ENCODE measurements at places on chromosomes 5 and 9. TPM values are rescaled to one million over a fixed set of nuclear protein-coding genes. Genes with fewer than 3 reads are reported as not detected.

- no peaks in the 10 kb centered on the region for H3K27me3 ChIP-seq
- peaks cover 71% of the 10 kb centered on the region for H3K36me3 ChIP-seq
- DNase-seq, result no peak
- H3K27ac ChIP-seq, result no peak overlapping the region
- H3K4me1 ChIP-seq, result no peaks in the 10 kb centered on the region
Measured at GRCh38 chr5:37054391-37054790, 177.8 kb downstream of the NIPBL start.

DNA sequence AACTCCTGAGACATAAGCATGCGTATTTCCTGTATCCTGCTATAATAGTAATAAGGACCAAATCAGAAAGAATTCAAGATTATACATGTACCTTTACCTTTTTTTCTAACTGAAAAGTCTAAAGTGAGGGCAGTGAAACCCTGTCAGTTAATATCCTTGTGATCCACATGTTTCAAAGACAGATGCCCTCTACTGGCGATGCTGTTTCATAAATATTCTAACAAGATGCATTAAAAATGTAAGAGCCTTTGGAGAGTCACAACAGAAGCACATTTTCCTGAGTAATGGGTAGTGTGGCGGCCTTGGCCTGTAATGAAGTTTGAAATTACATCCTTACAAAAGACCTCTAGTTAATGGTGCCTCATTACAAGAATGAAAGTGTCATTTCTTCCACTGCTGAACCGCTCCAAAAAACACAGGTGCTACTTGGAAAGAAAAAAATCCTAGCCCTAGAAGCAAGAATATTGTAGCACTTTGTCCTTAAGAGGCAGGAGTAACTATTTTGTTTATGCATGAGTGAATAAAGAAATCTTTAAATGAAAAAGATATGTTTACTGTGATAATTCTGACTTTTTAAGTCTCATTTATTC lies 232.6 kb downstream of the EPB41L4A start:
- no peak overlapping the region for H3K27ac ChIP-seq
- H3K4me3 ChIP-seq, result no peak overlapping the region
- H3K4me1 ChIP-seq, result no peaks in the 10 kb centered on the region
- H3K27me3 ChIP-seq, result no peaks in the 10 kb centered on the region
- H3K36me3 ChIP-seq, result no peaks in the 10 kb centered on the region
- no peak for DNase-seq

Gene ACOT12
- not detected for total RNA-seq

DNA sequence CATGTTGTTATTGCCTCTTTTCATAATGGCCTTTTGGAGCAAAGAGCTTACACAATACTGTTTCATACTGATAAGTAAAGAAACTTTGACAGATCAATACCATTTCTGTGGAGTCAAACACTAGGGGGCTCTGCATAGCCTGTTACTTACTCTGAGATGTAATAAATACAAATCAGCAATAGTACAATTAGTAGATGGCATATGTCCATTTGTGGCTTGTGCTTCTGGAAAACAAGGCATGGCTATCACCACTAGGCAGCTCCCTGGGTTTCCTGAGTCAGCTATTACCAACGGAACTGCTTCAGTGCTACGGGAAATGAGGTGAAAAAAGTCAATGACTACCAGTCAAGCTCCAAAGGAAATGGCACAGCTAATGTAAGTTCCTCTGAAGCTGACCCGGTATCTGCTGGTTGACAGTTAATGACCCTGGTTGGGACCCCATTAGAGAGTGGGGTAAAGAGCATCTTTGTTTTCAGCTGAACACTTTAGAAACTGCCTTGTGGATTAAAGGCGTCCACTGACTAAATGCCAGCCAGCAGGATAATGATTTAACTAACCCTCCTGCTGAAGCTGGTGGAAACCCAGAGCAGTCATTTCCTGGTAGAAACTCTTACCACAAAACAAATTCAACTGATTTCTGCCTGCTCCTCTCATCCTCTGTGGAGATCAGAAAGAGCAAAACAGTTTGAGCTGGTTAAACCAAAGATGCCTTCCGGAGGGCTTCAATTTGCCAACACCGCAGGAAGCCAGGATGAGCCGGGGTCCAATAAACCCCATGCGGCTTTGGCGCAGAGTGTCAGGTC lies 69.0 kb upstream of the FAM169A start:
- no peaks in the 10 kb centered on the region for H3K4me1 ChIP-seq
- H3K4me3 ChIP-seq, result no peak overlapping the region
- H3K27me3 ChIP-seq, result no peaks in the 10 kb centered on the region

GRCh38 chr9:68443624-68444023 lies 87.2 kb downstream of the PGM5 start:
- no peak overlapping the region for H3K27ac ChIP-seq
- H3K27me3 ChIP-seq, result no peaks in the 10 kb centered on the region

Gene SLC6A3
- not detected for total RNA-seq

GRCh38 chr5:72293495-72294055 lies 26.5 kb downstream of the MRPS27 start:
- H3K4me3 ChIP-seq, result no peak overlapping the region
- no peak overlapping the region for H3K27ac ChIP-seq
- no peaks in the 10 kb centered on the region for H3K27me3 ChIP-seq
- peaks cover 4% of the 10 kb centered on the region for H3K4me1 ChIP-seq

Gene ZNF883
- not detected for total RNA-seq

Gene BAAT
- total RNA-seq, result 0.53 TPM

Gene CCDC187
- under 0.01 TPM for total RNA-seq

- H3K36me3 ChIP-seq, result no peaks in the 10 kb centered on the region
- H3K27ac ChIP-seq, result no peak overlapping the region
- DNase-seq, result no peak
- H3K4me1 ChIP-seq, result no peaks in the 10 kb centered on the region
Measured at GRCh38 chr9:110776221-110776620, 107.6 kb downstream of the MUSK start.

- peak overlapping the region; percentile 95 for H3K27ac ChIP-seq
- no peak for DNase-seq
- H3K27me3 ChIP-seq, result no peaks in the 10 kb centered on the region
- peak overlapping the region; percentile 72 for H3K4me3 ChIP-seq
- H3K4me1 ChIP-seq, result peaks cover 15% of the 10 kb centered on the region
Measured at GRCh38 chr9:98256756-98257155, 1.3 kb upstream of the TBC1D2 start.

DNA sequence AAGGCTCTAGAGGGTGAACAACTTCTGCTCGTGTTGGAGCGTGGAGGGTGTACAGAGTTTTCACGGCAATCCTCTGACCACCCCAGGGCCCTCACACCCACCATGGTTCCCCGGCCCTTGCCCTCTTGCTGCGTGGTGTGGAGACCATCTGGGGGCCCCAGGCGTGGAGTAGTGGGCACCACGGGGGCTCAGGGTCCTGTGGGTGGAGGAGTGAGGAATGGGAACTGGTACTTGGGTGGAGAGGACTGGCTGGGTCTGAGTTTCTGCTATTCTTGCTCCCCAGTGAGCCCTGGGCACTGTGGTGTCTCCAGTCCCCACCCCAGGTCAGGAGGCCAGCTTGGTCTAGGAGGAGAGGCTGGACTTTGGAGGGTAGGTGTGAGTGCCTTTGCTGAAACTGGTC lies 21.9 kb upstream of the TRIM52 start:
- H3K27me3 ChIP-seq, result no peaks in the 10 kb centered on the region
- H3K27ac ChIP-seq, result no peak overlapping the region
- no peaks in the 10 kb centered on the region for H3K36me3 ChIP-seq

Gene HBEGF
- 3.0 TPM for total RNA-seq

GRCh38 chr5:56774957-56775356 lies 40.4 kb upstream of the MAP3K1 start:
- DNase-seq, result no peak
- no peaks in the 10 kb centered on the region for H3K36me3 ChIP-seq
- H3K27me3 ChIP-seq, result no peaks in the 10 kb centered on the region
- no peak overlapping the region for H3K4me3 ChIP-seq
- no peaks in the 10 kb centered on the region for H3K4me1 ChIP-seq
- H3K27ac ChIP-seq, result no peak overlapping the region

- H3K4me3 ChIP-seq, result no peak overlapping the region
- H3K36me3 ChIP-seq, result no peaks in the 10 kb centered on the region
- no peak overlapping the region for H3K27ac ChIP-seq
- no peak for DNase-seq
Measured at GRCh38 chr5:135750506-135750905, 84.0 kb upstream of the SLC25A48 start.

Gene LCN10
- 28.5 TPM for total RNA-seq

DNA sequence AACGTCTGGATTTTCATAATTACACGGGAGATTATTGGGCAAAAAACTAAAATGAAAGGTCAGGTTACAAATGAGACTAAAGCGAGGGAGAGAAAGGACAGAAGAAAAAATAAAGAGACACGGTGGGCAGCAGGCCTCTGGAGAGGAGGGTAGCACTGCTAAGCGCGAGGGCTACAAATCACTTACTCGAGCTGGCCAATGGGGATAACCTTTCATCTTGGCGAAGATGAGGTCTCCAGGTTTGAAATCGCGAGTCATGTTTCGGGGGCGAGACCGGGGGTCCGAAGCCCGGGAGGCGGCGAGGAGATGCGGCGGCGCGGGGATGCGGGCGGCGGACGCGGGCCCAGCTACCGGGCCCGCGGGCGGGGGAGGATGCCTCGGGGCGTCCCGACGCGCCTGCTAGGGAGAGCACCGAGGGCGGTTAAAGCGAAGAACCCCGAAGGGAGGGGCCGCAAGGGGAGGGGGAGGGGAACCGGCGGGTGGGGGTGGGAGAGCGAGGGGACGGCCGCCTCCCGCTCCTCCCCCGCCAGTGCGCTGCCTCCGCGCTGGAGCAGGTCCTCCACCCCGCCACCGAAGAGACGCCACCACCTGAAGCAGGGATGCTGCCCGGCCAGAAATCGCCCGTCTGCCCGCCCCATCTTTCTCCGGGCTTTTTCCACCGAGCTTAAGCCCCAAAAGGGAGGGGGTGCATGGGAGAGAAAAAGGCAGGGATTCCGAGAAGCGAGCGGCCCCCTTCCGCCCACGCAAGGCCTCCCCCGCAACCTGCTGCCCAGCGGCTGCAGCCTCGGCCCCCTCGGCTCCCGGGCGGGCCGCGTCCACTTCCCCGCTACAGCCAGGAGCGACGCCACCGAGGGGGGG lies 610 bp downstream of the PSIP1 start:
- peaks cover 22% of the 10 kb centered on the region for H3K36me3 ChIP-seq
- H3K4me3 ChIP-seq, result peak overlapping the region; percentile 94
- H3K4me1 ChIP-seq, result peaks cover 4% of the 10 kb centered on the region
- DNase-seq, result no peak
- peak overlapping the region; percentile 92 for H3K27ac ChIP-seq
- no peaks in the 10 kb centered on the region for H3K27me3 ChIP-seq

- peaks cover 25% of the 10 kb centered on the region for H3K4me1 ChIP-seq
- no peak for DNase-seq
- peaks cover 19% of the 10 kb centered on the region for H3K36me3 ChIP-seq
- H3K27me3 ChIP-seq, result no peaks in the 10 kb centered on the region
Measured at GRCh38 chr9:137613259-137613658, 5.5 kb upstream of the EHMT1 start.

DNA sequence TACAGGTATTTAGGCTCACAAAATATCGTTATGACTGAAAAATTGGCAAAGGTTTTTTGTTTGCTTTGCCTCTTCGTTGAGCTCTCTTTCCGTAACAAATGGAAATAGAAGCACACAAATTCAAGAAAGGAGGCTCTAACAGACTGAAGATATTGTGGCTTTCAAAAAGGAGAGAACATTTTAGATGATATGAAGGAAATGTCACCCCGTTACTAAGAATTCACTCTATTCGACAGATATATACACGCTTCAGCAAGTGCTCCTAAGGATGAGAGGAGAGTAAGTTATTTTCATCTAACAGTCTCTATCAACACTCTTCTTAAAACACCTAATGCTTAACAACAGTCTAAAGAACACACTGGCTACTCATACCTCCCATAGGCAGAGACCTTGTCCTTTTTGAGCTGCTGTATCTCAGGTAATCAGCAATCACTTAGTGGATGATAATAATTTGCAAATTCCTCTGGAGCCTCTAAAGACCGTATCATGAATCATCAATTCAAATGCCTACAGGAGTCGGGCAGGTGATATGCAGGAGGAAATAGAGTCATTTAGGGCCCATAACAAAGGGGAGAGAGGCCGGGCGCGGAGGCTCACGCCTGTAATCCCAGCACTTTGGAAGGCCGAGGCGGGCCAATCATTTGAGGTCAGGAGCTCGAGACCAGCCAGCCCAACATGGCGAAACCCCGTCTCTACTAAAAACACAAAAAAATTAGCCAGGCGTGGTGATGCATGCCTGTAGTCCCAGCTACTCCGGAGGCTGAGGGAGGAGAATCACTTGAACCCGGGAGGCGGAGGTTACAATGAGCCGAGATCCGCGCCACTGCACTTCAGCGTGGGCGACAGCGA lies 1.4 kb upstream of the HSDL2 start:
- peak overlapping the region; percentile 94 for H3K4me3 ChIP-seq
- H3K27ac ChIP-seq, result peak overlapping the region; percentile 98
- no peaks in the 10 kb centered on the region for H3K4me1 ChIP-seq
- no peaks in the 10 kb centered on the region for H3K36me3 ChIP-seq

Gene CENPH
- not detected for total RNA-seq

DNA sequence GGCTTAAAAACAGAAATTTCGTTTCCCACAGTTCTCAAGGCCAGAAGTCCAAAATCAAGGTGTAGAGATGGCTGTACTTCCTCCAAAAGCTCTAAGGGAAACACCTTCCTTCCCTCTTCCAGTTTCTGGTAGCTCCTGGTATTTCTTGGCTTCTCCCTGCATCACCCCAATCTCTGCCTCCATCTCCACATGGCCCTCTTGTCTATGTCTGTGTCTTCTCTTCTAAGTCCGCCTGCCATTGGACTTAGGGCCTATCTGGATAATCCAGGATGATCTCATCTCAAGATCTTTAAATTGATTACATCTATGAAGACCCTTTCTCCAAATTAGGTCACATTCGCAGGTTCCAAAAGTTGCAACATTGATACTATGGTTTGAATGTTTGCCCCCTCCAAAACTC lies 105.6 kb downstream of the ATPSCKMT start:
- H3K27me3 ChIP-seq, result no peaks in the 10 kb centered on the region
- no peak overlapping the region for H3K4me3 ChIP-seq
- H3K27ac ChIP-seq, result no peak overlapping the region
- no peaks in the 10 kb centered on the region for H3K4me1 ChIP-seq

DNA sequence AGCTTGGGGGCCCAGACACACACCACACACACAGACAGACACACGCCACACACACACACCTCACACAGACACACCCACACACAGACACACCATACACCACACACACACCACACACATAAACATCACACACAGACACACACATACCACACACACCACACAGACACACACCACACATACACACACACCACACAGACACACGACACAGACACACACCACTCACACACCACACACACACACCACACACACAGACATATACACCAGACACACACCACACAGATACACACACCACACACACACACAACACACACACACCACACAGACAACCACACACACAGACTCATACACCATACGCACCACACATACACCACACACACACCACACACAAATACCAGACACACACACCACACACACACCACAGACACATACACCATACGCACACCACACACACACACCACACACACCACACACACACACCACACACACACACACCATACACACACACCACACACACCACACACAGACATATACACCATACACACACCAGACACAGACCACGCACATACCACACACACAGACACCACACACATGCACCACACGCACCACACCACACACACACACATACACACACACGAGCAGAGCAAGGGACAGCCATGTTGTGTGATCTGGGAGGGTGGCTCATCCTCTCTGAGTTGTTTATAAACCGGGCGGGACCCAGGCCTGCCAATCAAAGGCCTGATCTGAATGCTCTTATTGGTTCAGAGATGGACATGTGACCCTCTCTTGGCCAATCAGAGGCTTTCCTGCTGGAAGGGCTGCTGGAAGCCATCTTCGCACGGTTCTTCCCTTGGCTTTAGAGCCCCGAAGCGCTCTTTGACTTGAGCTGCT lies 148.3 kb downstream of the GAPVD1 start:
- peaks cover 5% of the 10 kb centered on the region for H3K27me3 ChIP-seq
- H3K4me3 ChIP-seq, result no peak overlapping the region
- no peak overlapping the region for H3K27ac ChIP-seq
- DNase-seq, result no peak
- peaks cover 2% of the 10 kb centered on the region for H3K4me1 ChIP-seq
